ENCODE measurements at places on chromosomes 2 and 18. TPM values are rescaled to one million over a fixed set of nuclear protein-coding genes. Genes with fewer than 3 reads are reported as not detected.

CCDC178 gene
- under 0.01 TPM for total RNA-seq

FKBP1B gene
- 12.1 TPM for total RNA-seq

GALNT5 gene
- total RNA-seq = 32.4 TPM

POTEE gene
- total RNA-seq = not detected

SERPINB11 gene
- not detected for total RNA-seq

TCF23 gene
- not detected for total RNA-seq

PAX3 gene
- total RNA-seq = not detected

IL1RL1 gene
- total RNA-seq = 0.50 TPM

VAMP8 gene
- total RNA-seq = 2.1 TPM

PSMD14 gene
- 57.0 TPM for total RNA-seq

PRSS56 gene
- total RNA-seq = not detected

TMEM247 gene
- total RNA-seq = not detected

GCKR gene
- total RNA-seq = 0.26 TPM

FAM124B gene
- total RNA-seq = not detected

LMAN2L gene
- total RNA-seq = 27.0 TPM

MRPL44 gene
- total RNA-seq = 34.0 TPM

MPHOSPH10 gene
- 19.3 TPM for total RNA-seq

RAX gene
- total RNA-seq = not detected

DPYSL5 gene
- not detected for total RNA-seq

LRATD1 gene
- 0.51 TPM for total RNA-seq

STAT4 gene
- total RNA-seq = 0.51 TPM

GLS gene
- 192 TPM for total RNA-seq

CYP27A1 gene
- total RNA-seq = 40.6 TPM

SLC8A1 gene
- total RNA-seq = 109 TPM

COL6A3 gene
- total RNA-seq = 1,525 TPM

CNDP1 gene
- total RNA-seq = not detected

CWC22 gene
- 22.5 TPM for total RNA-seq

NXPH2 gene
- not detected for total RNA-seq

EMILIN1 gene
- 251 TPM for total RNA-seq

All from fibroblast of lung (primary cell).